ENCODE measurements at places on chromosomes 11 and 22. TPM values are rescaled to one million over a fixed set of nuclear protein-coding genes. Genes with fewer than 3 reads are reported as not detected.

The CTTN gene
- 364 TPM for total RNA-seq

GRCh38 chr22:37636186-37636948 lies 3.1 kb upstream of the SH3BP1 start:
- DNase-seq, result peak; percentile 58

GRCh38 chr11:118129471-118130172 lies 23.0 kb downstream of the SCN4B start:
- peak; percentile 3 for DNase-seq

DNA sequence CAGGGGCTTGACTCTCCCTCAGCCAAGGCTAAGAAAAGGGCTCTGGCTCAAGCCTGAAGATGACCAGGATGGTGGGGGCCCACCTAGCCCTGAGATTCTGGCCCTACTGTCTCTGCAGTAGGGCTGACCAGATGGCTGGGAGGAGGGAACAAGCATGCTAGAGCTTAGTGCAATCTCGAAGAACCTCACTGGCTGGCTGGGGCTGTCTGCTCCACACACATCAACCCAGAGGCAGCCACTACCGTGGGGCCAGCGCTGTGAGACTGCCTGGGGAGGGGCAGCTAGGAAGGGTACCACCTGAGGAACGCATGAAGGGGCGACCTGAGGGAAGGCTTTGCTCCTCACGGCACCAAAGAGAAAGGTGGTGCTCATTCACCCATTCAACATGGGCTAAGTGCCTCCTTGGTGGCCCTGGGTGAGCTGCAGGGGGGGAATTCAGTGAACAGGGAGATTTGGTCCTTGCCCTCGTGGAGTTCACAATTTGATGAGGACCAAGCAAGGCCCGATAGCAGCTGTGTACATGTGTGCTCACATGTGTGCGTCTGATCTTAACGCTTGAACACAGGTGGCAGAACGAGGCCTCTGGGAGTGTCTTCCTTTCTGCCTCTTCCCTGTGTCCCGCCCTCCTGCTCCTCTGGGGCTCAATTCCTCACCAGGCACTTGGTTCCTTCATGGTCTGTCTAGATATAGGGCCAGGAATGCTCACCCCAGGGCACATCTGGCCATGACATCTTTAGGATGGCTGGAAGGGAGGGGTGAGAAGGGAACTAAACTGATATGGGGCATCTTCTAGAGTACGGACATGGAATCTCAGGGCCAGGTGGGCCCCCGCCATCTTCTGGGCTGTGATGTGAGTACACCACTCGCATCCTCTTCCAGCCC lies 102.3 kb upstream of the PITPNB start:
- DNase-seq, result no peak

Data from fibroblast of the aortic adventitia (primary cell).